ENCODE measurements at places on chromosomes 3 and 15.

DNA sequence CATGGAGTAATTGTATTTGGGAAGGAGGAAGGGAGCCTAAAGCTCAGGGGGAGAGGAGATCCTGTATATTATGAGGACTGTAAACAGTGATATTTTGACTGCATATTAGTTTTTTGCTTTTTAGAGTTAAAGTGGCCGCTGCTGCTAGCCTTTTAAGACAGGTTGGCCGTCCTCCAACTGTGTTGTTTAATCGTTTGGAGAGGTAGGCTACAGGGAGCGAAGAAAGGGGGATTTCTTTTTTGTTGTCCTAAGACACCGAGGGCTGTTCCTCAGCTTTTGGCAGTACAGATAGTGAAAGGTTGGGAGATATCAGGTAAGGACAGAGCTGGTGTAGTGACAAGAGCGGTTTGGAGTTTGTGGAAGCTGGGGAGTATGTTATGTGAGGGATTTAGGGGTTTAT, 38.2 kb upstream of the RNF7 start:
- no peak for DNase-seq

DNA sequence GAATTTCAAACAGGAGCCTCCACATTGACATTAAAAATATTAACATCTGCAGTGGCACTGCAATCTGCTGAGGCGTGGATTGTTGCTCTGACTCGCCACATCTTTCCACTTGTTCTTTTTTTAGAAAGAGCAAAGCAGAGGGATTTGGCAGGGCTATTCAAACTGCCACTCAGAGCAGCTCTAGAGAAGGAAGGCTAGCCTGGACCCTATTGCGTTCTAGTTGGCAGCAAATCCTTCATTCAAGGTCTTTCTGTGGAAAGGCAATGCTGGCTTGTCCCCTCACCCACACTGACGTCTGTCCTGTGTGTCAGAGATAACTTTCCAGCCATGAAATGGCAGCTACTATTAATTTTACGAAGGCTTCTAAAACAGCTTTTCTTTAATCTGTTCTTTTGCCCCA, 483.2 kb upstream of the SGO1 start:
- no peak for DNase-seq

GRCh38 chr3:149003653-149004305, 12.4 kb downstream of the GYG1 start:
- DNase-seq = peak; percentile 65

GRCh38 chr15:96115642-96116041, 214.9 kb upstream of the NR2F2 start:
- no peak for DNase-seq

GRCh38 chr15:58932710-58933280, 684 bp downstream of the SLTM start:
- peak; percentile 58 for DNase-seq

- no peak for DNase-seq
Observed at GRCh38 chr3:119862616-119863015, 80.7 kb downstream of the NR1I2 start.

DNA sequence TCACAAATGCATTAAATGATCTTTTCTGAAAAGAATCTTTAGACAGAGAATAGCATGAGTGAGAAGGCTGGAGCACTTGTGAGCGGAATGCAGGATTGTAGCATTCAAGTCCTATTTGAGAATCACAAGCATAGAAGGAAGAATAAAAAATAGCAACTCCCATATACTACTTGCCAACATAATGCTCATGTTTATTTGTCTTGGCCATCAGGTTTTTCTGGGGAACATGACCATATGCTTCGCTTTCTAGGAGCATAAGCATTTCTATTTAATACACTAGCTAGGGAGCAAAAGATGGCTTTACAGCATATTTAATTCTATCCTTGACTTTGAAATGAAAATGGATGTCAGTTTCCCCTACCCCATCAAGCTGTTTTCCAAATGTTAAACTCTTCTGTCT, 170.3 kb upstream of the MITF start:
- DNase-seq = no peak

- DNase-seq = no peak
Observed at GRCh38 chr3:141477224-141477623, 9.6 kb upstream of the RASA2 start.

DNA sequence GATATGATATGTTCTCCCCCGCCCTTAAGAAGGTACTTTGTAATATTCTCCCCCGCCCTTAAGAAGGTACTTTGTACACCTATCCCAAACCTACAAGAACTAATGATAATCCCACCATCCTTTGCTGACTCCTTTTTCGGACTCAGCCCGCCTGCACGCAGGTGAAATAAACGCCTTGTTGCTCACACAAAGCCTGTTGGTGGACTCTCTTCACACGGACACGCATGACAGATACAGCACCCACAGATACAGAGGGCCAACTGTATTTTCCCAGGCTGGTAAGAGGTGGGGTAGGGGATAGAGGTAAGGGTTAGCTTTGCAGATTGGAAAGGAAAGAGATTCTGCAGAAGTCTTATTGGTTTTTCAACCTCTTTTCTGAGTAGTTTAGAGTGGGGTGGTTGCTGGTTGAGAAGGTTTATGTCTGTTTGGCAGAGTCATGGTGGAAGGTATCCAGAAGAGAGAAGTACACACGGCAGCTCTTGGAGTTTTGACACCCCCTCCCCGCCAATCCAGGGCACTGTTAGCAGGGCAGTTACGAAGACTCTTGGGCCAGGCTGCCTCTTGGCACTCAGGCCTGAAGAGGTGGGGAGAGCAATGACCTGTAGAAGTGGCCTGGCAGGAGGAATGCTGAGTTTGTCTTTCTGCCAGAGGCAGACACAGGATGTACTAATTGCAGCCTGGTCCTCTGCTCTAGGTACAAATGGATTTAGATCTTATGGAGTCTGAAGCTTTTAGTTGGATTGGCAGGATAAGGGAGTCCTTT, 36.0 kb upstream of the IDH2 start:
- DNase-seq = no peak

GRCh38 chr3:48507256-48508061, 3.5 kb upstream of the SHISA5 start:
- no peak for DNase-seq

DNA sequence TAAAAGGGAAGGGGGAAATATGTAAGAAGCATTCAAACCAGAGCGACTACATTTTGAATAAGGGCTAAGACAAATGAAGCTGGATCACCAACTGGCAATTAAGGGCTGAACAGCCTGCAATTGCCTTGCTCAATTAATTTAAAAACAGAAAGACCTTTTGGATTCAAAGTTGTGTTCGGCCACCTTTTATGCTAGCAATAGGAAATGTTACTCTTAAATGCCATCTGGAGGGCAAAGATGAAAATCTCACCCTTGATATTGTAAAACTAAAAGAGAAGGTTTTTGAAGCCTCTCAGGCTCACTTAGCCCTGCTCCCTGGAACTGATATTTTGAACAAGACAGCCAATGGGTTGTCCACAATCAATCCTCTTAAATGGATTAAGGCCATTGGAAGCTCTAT, 44.2 kb downstream of the ACAD9 start:
- DNase-seq = no peak

DNA sequence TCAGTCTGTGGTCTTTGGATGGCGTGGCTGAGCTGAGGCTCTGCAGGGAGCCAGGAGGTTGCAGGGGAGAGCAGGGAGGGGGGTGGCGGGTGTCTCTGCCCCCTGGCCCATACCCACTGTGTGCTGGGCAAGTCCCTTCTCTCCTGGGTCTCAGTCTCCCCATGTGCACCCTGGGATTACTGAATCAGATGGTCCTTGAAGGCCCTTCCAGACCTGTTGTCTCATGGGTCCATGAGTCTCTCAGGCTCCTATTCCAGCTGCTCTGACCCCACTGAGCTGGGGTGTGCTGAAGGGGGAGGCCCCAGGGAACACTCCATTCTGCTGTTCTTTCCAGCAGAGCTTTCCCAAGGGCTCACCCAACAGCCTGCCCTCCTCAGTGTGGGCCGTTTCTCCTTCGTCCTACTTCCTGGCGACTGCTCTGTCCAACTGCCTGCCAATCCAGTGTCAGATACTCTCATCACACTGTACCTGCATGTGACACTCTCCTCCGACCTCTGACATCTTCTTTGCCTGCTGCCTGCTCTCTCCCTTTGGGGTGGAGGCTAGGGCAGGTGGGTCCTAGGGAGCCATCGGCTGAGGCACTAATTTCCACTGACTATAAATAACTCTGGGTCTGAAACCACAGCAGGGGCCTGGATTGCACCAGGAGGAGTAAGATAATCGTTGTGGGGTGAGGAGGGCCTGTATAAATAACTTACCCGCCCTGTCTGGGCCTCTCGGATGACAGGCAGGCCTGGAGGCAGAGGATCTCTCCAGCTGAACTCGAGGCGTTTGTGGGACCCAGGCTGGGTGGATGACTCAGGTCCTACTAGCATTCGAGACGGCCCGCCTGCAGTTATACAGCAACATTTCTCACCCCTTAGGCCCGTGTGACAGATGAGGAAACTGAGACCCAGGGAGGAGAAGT, 67.1 kb downstream of the ATP2B2 start:
- no peak for DNase-seq

- peak; percentile 54 for DNase-seq
Observed at GRCh38 chr15:73950831-73951561, 24.7 kb downstream of the LOXL1 start.

Measured in NCI-H526 treated with DMSO at 0.1 percent for 48 hours (cell line).